ENCODE measurements at places on chromosomes 11 and 22. TPM values are rescaled to one million over a fixed set of nuclear protein-coding genes. Genes with fewer than 3 reads are reported as not detected.

DNA sequence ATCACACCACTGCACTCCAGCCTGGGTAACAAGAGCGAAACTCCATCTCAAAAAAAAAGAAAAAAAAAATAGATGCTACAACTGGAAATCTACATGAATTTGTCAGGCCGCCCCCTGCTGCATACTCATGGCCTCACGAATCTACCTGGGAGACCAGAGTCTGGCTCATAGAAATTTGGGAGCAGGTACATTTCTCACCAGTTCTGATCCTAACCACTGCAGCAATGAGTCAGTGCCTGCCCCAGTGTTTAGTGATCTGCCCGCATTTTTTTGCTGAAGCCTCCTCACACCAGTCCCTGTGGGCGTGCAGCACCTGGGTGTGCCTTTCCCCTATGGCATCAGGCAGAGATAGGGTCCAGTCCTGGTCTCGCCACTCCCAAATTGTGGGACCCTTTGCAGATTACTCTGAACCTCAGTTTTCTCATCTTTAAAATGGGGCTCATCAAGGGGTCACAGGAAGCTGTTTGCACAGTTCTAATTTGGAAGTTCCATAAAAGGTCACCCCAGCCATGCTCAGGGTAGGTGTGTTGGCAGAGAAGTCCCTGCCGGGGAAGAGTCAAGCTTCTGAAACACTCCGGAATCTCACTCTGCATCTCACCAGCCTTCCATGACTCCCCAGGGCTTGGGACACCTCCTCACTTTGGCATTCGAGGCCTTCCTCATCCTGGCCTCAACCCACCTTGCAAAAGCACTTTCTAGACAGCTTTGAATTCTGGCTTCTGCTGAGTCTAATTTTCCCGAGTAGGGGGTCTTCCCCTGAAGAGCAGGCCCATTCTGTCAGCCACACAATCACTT is 39.3 kb upstream of the LINC01488 start:
- H3K36me3 ChIP-seq, result no peaks in the 10 kb centered on the region
- peak overlapping the region; percentile 90 for H3K27ac ChIP-seq
- no peaks in the 10 kb centered on the region for H3K27me3 ChIP-seq
- DNase-seq, result no peak
- no peak overlapping the region for H3K4me3 ChIP-seq

BMAL1 gene
- 9.3 TPM for total RNA-seq

DNA sequence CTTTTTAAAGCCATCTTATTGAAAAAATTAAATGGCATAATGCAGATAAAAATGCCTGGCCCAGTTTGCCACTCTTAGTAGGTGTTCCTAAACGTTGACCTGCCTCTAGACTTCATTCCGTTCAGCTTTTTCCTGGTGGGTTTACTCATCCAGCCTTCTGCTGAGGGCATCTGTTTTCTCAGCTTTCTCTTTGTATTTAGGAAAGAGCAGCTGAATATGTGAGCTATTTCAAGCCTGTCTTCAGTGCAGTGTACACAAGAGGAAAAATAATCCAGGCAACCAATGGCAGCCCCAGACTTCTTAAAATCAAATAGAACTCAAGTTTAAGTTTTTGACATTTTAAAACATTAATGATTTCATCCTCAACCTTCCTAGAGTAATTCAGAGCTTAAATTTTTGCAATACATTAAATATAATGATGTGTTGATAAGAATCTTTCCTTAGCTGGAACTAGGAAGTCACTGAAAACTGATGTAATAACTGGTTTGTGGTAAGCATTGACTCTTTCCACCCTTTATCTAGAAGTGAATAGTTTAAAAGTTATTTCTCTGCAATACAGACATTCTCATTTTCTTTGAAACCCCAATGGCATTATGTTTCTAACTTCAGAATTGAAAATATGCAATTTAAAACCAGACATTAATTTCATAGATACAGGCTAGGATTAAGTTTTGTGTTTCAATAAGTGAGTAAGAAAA is 165.4 kb downstream of the AASDHPPT start:
- H3K27me3 ChIP-seq, result no peaks in the 10 kb centered on the region
- H3K36me3 ChIP-seq, result no peaks in the 10 kb centered on the region
- H3K4me1 ChIP-seq, result no peaks in the 10 kb centered on the region
- no peak overlapping the region for H3K27ac ChIP-seq

SGSM1 gene
- total RNA-seq, result 1.6 TPM

- no peaks in the 10 kb centered on the region for H3K27me3 ChIP-seq
- no peak for DNase-seq
- H3K4me1 ChIP-seq, result peaks cover 13% of the 10 kb centered on the region
- H3K4me3 ChIP-seq, result no peak overlapping the region
- no peaks in the 10 kb centered on the region for H3K36me3 ChIP-seq
Measured at GRCh38 chr22:37529652-37530345, 10.6 kb upstream of the CARD10 start.

MIOX gene
- total RNA-seq, result 0.23 TPM

- no peaks in the 10 kb centered on the region for H3K27me3 ChIP-seq
- DNase-seq, result no peak
- no peaks in the 10 kb centered on the region for H3K36me3 ChIP-seq
- no peaks in the 10 kb centered on the region for H3K4me1 ChIP-seq
Measured at GRCh38 chr11:26219183-26220117, 112.5 kb upstream of the ANO3 start.

CCDC87 gene
- 2.0 TPM for total RNA-seq

GLYAT gene
- total RNA-seq, result not detected

All from Panc1 (cell line).